Mammary epithelial cell (primary cell): ENCODE measurements at places on chromosomes 5 and 9. TPM values are rescaled to one million over a fixed set of nuclear protein-coding genes. Genes with fewer than 3 reads are reported as not detected.

- peak; percentile 14 for DNase-seq
These were observed 50.5 kb upstream of the CTNNAL1 start for GRCh38 chr9:109063760-109064159.

The FGF1 gene
- total RNA-seq = 3.1 and 7.9 TPM in 2 replicates

The SLC28A3 gene
- total RNA-seq = 0.35 and 0.94 TPM in 2 replicates

The CNTRL gene
- total RNA-seq = 15.0 and 18.6 TPM in 2 replicates

The GOLGA1 gene
- 11.5 TPM for total RNA-seq

GRCh38 chr9:127886401-127886972, 9.0 kb upstream of the AK1 start:
- DNase-seq = no peak

DNA sequence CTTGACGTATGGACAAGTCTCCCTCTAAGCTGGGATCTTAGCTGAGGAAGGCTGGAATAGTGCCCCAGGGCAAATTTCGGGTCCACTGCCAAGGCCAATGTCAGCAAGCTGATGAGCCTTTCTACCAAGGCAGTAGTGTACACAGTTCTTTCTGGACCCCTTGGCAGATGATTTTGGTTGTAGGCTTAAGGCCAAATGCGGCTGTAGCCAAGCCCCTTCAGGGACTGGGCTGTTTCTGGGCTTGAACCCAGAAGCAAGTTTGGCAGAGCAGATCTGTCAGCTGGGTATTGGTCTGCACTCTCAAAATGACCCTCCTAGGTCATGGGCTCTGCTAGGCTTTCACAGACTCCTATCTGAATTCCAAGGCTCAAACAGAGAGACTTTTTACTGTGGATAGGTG, 121.6 kb downstream of the ADAMTSL1 start:
- no peak for DNase-seq

GRCh38 chr5:119063579-119064379, 7.1 kb upstream of the DMXL1 start:
- DNase-seq = peak; percentile 60

- DNase-seq = no peak
These were observed 34.4 kb upstream of the KCNIP1 start for GRCh38 chr5:170469414-170469813.

The FABP6 gene
- not detected for total RNA-seq

The ZDHHC11B gene
- total RNA-seq = not detected

DNA sequence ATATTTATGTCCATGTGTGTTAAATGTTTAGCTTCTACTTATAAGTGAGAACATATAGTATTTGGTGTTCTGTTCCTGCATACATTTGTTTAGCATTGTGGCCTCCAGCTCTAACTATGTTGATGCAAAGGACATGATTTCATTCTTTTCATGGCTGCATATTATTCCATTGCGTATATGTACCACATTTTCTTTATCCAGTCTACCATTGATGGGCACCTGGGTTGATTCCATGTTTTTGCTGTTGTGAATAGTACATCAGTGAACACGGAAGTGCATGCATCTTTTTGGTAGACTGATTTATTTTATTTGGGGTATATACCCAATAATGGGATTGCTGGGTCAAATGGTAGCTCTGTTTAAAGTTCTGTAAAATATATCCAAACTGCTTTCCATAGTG, 359.0 kb downstream of the SLCO4C1 start:
- no peak for DNase-seq

- no peak for DNase-seq
These were observed 39.0 kb downstream of the TMEM232 start for GRCh38 chr5:110687485-110687884.

DNA sequence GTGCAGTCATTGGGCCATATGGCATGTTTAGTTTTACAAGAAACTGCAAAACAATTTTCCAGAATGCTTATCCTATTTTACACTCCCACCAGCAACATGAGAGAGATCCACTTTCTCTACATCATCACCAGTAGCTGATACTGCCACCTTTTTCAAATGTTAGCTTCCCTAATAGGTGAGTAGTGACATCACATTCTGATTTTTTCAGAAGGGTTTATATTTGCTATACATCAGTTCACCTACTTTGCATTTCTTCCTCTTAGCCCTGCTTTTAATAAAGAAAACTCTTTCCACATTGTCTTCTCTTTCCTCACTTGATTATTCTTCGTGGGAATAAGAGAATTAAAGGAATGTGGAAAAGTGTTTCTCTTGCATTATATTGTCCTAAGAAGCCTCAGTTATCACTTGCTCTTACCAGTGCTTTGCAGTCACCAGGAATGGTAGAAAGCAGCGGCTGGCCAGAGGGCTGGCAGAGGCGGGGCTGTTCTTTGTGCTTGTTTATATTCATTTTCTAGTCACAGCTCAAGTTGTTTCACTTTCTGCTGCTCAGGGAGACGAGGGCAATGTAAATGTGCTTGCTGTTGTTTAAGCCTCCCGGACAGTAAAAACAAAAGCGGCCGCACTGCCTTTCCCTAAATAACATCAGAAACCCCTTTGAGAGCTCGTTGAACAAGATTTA, 164.8 kb downstream of the HSD17B3 start:
- no peak for DNase-seq

- no peak for DNase-seq
These were observed 82.4 kb downstream of the FREM1 start for GRCh38 chr9:14827805-14828204.

- DNase-seq = peak; percentile 2
These were observed 289.2 kb upstream of the PCSK5 start for GRCh38 chr9:75601280-75601679.

DNA sequence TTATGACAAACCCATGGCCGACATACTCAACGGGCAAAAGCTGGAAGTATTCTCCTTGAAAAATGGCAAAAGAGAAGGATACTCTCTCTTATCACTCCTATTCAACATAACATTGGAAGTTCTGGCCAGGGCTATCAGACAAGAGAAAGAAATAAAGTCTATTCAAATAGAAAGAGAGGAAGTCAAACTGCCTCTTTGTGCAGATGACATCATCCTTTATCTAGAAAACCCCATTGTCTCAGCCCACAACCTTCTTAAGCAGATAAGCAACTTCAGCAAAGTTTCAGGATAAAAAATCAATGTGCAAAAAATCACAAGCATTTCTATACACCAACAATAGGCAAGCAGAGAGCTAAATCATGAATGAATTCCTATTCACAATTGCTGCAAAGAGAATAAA, 1799.9 kb upstream of the ACO1 start:
- no peak for DNase-seq

The NR2F1 gene
- 1.6 and 3.5 TPM in 2 replicates for total RNA-seq
